ENCODE measurements at places on chromosomes 2 and 18.

GRCh38 chr2:41741951-41742595 lies 305.7 kb upstream of the PKDCC start:
- DNase-seq, result no peak

DNA sequence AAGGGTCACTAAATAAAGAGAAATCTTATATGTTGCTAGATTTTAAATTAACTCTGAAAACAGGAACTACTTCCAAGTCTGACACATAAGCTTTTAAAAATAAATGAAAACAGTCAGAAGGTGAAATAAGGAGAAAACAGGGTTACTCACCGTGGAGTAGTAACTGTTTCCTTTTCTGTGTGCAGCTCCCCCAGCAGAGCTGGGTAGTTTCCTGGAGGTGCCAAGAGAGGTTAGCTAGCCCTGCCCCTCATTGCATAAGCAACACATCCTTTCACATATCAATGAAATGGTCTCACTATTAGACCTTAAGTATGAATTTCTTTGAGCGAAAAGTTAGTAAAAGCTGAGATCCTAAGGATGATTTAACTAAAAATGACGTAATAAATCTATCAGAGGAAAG lies 54.0 kb upstream of the GPR75 start:
- no peak for DNase-seq

DNA sequence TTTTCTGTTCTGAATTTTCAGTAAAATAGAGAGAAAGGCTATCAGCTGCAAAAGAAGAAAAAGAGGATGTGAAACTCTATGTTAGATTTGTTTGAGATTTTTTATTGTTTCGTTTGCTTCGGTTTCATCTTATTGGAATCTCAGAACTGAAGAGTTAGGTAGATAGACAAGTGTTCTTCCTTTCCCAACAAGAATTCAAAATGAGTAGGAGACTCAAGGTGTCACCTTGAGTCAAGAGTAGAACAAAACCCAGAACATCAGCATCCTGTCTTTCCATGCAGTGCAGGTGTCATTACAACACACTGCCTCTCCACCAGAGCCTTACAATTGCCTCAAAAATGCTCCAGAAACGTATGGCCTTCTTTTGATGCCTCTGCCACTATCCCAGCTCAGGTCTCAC lies 21.1 kb downstream of the NBAS start:
- DNase-seq, result no peak

- peak; percentile 89 for DNase-seq
These were observed 13.0 kb upstream of the FAHD2A start for GRCh38 chr2:95389245-95390119.

DNA sequence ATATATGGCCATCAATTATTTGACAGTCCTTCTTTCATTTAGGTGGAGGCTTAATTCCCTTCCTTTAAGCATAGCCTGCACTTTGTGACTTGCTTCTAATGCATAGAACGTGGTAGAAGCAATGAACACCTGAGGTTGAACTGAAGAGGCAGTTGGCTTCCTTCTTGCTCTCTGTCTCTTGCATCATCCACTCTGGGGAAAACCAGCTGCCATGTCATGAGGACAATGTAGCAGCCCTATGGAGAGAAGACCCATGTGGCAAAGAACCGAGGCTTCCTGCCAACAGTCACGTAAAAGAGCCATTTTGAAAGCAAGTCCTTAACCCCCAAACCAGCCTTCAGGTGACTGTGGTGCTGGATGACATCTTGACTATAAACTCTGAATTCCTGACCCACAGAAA lies 46.8 kb downstream of the ATOH8 start:
- no peak for DNase-seq

DNA sequence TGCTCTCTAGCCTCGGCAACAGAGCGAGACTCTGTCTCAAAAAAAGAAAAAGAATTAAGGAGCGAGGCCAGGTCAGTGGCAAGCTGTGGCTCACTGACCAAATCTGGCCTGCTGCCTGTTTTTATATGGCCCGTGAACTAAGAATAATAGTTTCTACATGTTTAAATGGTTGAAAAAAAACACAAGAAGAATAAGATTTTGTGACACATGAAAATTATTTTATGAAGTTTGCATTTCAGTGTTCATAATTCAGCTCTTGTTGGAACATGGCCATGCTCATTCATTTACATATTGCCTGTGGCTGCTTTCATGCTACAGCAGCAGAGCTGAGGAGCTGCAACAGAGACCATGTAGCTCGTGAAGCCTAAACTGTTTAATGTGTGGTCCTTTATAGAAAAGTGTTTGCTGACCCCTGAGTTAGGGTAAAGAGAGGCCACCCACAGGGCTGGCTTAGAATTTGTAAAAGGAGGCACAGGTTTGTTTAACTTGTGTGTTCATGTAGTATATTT lies 59.5 kb downstream of the MFSD6 start:
- no peak for DNase-seq

DNA sequence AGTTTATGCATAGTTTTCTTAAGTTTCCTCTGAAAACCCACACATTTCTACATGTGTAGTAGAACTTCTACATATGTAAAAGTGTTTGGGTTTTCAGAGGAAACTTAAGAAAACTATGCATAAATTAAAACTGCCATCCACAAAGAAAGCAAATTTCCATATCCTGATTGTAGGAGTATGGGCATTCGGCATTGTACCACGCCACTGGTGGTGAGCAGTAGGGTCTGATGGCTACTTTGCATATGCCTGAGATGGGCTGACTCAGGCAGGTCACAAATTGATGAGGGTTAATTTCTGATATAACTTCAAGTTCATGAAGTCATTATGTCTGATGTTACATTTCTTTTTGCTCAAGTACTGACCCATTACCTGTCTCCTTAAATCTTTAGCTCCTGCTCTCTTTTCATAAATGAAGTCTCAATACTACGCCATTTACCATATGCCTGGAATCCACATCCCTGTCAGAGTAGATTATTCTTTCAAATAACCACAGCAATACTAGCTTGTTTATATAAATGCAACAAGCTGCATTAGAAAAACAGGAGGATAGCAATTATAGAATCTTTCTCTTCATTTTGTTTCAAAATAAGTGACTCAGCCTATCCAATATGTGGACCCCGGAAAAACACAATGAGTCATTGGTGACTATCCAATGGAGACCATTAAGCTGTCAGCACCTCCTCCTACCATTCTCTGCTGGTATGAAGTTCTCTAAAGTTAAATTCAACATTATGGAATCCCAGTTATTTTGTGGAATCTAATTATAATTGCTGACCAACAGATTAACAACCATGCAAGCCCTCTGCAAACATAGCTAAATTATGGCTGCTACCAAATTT lies 355.2 kb upstream of the UBE2E3 start:
- no peak for DNase-seq

GRCh38 chr2:232929303-232930058 lies 59.4 kb downstream of the SNORC start:
- DNase-seq, result no peak

DNA sequence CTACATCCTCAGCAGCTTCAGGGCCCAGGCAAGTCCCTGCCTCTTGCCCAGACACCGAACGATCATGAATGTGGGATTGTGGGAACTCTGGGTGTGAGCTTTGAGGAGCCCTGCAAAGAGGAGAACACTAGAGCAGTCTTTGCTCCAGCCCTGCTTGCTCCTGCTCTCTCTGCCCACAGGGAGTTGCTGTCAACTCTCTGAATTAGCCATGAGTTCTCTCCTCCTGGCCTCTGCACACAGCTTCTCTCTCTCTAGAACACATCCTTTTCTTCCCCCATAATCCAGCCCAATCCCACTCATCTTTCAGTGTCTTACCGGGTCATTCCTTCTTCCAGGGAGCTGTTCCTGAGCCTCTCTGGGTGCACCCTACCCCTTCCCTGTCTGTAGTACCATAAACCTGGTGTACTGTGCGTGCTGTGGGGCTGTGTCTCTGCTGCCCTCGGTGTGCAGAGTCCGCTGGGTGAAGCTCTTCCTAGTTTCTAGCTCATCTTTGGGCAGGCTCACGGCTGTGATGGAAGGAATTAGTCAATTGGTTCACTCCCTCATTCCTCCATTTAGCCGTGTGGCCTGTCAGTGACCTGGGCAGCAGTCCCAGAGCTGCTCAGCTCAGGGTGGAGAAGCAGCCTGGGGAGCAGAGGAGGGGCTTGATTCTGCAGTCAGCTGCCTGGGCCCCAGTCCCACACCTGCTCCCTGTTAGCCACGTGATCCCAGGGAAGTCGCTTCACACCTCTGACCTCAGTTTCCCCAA lies 132.9 kb upstream of the HDAC4 start:
- DNase-seq, result no peak

- DNase-seq, result no peak
These were observed 60.4 kb downstream of the ARL4C start for GRCh38 chr2:234436482-234436837.

DNA sequence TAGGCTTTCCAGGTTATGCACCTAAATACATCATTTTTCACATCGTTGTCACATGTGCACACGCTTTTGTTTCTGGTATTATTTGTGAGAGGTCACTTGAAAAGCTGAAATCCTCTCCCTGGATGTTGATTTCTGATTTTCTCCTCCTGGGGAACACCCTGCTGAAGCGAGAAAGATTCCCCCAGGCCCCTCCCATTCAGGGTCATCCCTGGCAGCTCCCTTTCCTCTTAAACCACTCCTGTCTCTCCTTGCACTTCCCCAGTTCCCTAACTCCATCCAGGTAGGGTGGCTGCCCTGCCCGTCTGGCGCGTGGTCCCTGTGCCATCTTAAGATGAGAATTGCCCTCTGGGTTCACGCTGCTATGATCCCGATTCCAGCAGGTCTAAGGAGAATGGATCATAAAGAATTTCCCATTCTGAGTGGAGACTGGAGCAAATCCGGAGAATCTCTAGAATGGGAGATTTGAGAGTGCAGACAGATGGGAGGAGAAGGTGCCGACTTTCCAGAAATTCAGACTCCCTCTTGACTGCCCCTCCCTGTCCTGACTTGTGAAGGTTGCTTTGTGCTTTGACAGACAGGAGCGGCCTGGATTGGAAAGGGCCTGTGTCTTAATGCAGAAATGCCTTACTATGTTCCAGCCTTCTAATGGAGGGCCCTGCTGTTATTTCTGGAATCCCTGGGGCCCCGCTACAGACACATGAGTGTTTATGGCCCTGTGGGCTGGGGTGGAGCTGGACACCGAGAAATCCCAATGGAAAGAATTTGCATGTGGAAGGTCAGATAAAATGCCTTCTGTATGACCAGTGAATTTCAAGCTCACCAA lies 1.3 kb upstream of the YWHAQ start:
- DNase-seq, result peak; percentile 59

DNA sequence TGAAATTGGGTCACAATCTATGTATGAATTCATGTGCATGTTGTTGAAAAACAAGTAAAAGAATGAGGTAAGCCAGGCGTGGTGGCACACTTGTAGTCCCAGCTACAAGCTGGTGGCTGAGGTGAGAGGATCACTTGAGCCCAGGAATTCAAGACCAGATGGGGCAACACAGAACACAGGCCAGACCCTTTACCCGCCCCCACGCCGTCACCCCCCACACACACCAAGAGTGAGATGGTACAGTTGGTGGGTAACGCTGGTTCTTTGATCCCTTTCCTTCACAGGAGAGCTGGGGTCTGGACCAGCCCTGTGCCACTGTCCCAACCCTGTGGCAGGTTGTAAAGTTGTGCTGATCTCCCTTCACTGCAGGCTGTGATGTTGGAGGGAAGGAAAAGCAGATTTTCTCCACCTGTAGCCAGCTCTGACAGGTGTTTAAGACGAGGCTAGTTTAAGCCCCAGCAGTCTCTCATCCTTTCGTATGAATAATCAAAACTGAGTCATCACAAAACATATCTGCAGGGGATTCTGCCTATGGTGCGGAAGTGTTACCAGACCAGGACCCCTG lies 13.6 kb downstream of the B3GNT2 start:
- DNase-seq, result no peak

DNA sequence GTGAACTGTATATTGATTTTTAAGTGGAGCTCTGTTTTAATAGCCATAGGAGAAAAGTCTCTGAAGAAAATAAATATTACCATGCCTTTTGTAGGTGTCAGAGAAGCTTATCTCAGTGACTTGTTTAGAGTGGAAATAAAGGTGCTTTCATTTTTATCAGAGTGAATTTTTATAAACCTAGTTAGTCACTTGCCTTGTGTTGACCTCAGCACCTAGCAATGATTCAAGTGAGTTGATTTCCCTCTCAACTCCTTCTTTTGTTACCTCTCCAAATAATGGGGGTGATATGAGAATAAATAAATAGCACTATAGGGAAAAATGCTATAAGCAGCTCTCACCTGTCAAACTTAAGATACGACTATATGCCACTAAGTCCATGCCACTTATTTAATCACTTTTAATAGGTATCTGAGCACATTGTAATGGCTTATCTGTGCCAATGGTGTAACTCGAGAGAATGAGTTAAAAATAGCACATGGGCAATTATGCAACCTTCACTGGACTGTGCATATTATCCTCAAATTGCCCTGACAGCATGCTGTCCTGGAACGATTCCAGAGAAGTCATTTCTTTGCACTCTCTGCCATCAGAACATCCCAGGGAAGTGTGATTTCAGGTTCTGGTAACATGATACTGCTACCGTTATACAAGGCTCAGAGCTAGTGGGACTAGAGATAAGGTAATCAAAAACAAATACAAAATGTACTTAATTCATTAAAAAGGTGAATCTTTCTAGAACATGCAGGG lies 290.8 kb downstream of the CCDC85A start:
- no peak for DNase-seq

- DNase-seq, result no peak
These were observed 383.7 kb downstream of the XIRP2 start for GRCh38 chr2:167271932-167272331.

DNA sequence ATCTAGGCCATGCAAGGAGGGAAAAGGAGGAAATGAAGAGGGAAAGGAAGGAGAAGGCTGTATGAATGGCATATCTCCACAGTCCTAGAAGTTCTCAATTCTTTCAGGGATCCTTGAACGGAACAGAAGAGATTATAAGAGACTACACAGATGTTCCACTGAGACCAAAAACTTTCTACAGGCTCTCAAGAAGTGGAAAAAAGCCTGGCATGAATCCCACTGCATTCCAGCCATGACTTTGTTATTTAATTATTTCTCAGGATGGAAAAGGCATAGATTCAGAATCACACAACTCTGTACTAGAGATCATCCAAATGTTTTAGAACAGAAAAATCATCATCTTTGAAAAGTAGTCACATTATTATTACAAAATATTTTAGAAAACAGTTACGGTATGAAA lies 131.7 kb upstream of the CDH20 start:
- no peak for DNase-seq

DNA sequence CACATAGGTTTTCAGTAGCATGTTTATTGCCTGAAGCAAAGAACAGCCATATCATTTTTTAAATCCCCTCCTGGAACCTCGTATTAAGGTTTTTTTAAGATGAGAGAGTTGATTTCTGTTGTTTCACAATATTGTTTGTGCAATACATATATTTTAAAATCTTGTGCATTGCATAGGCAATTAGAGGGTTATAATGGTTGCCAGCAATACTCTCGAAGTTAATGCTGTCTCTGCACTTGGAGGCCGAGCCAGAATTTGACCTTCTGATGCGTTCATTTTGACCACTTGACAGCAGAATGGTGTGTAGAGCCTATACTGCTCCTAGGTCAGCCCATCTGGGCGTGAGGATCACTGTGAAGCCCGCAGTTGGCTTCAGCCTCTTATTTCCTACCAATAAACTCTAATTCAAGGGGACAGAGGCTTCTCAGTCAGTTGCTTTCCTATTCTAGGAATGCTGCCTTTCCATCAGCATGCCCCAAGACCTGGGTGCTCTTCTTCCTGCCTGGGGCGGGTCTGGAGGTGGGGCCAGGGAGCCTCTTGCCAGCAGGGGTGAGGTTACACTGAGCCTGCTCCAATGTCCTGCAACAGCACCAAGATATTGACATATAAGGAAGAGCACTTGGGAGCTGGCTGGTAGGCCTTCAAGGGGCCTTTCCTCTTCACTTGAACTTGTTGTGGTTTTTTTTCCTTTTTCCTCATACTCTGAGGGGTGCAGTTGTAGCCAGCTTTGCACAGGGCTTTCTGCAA lies 91.4 kb upstream of the BCL2L11 start:
- DNase-seq, result peak; percentile 43
